Activated CD8-positive, alpha-beta memory T cell treated with anti-CD3 and anti-CD28 coated beads for 48 hours (primary cell): ENCODE measurements at places on chromosomes 2 and 18.

DNA sequence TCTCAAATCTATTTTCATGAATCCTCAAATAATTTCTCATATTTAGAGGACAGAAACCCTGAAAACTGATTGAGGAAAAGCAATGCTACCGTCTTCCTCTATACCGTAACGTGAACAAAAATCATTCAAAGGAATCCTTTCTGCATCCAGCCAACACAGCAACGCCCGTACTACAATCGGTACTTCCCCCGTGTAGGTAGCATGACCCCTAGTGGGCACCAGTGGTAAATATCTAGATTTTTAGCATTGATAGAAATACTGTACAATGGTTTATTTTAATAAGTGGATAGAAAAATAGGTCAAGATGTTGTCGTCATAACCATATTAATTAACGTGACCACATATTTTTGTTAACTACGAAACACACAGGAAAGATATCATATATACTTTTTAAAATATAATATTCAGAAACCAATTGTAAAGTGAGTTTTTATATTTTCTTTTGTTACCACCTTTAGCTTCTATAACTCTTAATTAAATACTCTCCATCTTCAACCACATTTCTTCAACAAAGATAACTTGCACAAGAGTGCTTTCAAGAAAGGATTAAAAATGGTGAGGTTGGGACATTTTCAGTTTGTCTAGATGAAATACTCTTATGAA is 194.1 kb downstream of the SS18 start:
- DNase-seq: no peak

- no peak for DNase-seq
These were observed 48.0 kb downstream of the ARHGAP15 start for GRCh38 chr2:143177096-143177786.

GRCh38 chr18:24600076-24600654 is 139.7 kb downstream of the HRH4 start:
- DNase-seq: no peak

GRCh38 chr2:218012284-218012683 is 9.5 kb upstream of the TNS1 start:
- no peak for DNase-seq

- no peak for DNase-seq
These were observed 73.1 kb downstream of the RTN4 start for GRCh38 chr2:54977149-54977548.

DNA sequence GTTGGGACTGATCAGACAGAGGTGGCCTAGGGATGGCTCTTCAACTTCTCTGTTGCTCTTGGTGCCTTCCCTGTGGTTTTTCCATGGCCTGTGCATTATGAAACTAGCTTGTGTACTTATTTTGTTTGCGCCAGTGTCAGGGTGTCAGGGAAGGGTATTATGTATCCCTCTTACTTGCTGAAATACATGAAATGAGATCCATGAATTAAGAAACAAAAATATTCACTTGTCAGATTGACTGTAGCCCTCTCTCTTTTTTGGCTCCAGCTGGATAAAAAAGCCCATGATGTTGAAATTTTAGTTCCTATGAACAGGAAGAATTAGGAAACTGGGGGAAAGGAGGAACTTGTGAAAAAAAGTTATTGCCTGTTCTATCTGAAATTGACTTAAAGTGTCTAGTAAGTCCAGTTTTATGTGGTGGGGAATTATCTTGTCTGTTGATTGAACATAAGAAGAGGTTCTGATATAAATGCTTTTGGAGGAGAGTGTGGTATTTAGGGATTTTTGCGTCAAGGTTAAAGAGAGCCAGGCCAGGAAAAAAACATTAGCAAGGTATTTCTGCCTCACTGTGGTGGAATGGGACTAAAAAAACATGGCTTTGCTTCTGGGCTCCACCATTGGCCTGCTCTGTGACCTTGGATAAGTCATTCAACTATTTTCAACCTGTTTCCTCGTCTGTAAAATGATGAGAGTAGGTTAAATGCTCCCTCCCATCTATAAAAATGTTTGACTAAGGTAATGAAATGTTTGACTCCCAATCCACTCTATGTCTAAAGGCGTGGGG is 12.0 kb downstream of the UGP2 start:
- DNase-seq: no peak

GRCh38 chr2:178246696-178247095 is 52.4 kb downstream of the OSBPL6 start:
- no peak for DNase-seq

GRCh38 chr2:149903626-149904025 is 316.1 kb upstream of the MMADHC start:
- no peak for DNase-seq

DNA sequence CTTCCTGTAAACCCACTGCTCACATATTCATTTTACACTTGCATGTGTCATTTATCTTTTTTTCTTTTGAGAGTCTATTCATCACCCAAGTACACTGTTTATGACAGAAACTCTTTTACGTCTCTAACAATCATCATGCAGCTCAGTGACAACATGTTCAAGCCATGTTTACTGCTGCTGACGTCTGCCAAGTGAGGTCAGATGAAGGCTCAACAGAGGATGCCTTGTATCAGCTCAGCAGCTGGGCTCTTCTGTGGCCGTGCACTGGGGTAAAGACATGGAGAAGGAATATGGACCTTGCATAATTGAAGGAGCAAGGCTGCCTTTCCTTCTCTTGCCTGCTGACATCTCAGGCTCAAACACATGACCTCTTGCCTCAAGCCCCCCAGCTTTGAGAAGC is 99.6 kb downstream of the ADD2 start:
- DNase-seq: no peak

DNA sequence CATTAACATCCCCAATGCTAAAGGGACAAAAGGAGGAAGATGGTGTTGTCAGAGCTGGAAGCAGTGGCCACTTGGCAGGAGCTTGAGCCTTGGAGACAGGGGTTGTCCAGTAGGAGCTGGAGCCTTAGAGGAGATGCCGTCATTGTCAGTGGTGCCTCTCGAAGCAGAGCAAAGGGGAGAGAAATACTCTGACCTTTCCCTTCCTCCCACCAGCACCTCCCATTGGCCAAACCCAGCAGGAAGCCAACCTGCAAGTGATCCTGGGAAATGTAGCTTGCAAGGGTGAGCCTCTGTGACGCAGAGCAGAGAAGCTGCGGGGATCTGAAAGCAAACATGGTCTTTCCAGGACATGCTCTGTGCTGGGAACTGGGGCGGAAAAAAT is 33.7 kb upstream of the MRPL19 start:
- DNase-seq: no peak

DNA sequence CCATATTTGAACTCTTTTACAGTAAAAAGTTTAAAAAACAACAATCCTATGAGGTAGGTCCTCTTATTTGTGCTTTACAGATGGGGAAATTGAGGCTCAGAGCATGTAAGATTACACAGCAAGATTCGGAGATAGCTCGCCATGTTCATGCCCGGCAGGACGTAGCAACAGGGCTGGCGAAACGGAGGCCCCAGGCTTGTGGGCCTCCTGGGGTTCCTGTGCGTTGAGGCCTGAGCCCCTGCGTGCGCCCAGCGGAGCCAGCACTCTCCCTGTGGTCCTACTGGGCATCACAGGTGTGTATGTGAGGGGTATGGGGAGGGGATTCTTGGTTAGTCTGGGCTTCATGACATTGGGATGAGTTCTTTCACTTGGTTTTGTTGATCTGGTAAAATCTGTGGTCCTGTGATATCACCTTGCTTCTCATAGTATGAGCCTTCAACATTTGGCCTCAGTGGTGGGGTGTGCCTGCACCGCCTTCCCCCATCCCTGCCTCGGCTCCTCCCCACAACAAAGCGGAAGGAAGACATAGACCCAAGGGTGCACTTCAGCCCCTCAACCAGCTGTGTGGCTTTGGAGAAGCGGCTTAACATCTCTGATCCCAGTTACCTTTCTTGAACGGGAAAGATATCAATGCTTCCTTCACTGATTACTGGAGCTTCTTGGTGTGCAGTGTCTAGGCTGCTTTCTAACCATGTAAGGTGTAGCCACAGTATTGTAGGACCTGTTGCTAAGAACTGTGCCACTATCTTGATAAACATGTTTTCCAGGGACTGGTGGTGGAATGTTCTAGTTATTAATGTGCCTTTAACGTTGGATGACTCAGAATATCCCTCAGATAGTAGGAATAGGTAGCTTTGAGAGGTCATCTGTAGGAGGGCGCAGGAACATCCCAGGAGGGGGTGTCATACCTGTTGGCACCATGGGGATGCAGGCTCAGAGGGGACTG is 37.2 kb downstream of the HPCAL1 start:
- DNase-seq: no peak

- no peak for DNase-seq
These were observed 103.2 kb downstream of the KLHL14 start for GRCh38 chr18:32669549-32670165.

DNA sequence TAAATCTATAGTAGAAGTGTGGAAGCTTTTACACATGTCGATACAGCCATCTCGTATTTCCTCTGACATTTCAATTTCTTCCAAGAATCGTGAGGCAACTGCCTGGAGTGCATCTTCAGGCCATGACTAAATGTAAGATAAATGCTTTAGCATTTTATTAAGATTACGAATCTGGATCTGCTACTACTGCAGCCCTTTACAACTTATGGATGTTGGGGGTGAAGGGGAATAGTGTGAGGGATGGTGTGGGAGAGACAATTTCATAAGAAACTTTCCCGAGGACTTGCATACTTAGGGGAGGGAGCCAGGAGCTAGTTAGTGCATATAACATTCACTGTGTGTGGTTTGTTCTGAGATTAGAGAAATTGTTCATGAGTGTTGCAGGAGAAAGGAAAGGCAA is 204.8 kb downstream of the SLC39A10 start:
- no peak for DNase-seq

DNA sequence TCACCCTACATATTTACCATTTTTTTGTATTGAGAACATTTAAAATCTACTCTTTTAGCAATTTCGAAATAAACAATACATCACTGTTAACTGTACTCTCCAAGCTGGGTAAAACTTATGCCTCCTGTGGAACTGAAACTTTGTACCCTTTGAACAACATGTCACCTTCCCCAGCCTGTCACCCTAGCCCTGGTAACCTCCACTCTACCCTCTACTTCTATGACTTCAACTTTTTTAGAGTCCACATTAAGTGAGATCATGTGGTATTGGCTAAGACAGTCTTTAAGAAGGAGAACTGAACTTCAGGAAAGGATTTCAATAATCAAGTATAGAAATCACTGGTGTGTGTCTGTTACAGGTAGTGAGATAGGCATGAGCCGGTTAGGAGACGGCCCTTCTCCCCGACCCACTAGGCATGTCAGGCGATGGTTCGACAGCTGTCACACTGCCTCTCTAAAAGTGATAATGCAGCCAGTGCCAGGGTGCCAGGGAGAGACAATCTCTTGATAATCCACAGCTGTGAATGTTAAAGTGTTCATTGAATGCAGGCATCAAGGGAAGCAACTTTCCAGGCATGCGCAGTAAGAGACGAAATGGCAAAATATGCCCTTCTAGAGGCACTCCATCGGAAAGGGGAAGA is 74.6 kb upstream of the RNF152 start:
- DNase-seq: no peak

- no peak for DNase-seq
These were observed 963.4 kb upstream of the NRXN1 start for GRCh38 chr2:51995293-51995692.

DNA sequence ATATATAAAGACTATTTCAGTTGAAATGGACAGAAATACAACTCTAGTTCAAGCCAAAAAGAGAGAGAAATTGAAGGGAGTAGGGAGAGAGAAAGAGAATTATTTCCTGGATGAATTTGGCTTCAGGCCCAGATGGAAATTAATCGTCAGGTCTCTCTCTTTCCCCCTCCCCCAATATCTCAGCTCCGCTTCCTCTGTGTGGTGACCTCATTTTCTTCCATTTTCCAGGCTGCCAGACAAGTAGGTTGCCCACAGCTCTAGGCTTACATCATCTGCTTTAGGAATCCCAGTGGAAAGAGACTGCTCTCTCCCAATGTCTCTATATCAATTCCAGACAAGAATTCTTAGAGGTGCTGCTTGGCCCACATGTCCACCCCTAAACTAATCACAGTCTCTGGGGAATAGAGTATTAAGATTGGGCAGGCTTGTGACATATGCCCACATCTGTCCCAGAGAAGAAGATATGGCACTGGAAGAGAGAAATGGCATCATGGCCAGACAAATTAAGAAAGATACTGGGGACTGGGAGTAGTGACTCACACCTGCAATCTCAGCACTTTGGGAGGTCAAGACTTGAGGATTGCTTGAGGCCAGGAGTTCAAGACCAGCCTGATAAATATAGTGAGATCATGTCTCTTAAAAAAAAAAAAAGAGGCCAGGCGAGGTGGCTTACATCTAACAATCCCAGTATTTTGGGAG is 37.2 kb upstream of the CFAP36 start:
- DNase-seq: no peak

- DNase-seq: no peak
These were observed 29.9 kb downstream of the TPGS2 start for GRCh38 chr18:36798738-36799473.

DNA sequence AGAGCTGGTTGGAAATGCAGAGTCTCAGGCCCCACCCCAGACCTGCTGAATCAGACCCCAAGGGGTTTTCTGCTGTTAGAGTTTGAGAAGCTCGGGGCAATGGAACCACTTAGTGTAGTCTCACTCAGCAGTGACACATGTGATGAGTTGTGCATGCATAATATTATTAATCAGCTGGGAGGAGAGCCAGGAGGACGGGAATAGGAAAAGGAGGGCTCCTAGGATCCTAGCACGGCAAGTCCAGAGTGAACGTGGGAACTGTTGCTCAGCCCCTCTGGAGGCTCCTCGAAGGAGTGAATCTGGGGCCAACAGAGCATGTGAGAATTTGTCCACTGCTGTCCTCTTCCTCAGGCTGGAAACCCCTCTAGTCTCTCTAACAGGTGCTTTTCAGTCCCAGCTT is 87.1 kb downstream of the HS1BP3 start:
- no peak for DNase-seq

GRCh38 chr2:239550357-239550756 is 149.5 kb upstream of the HDAC4 start:
- DNase-seq: no peak

- DNase-seq: no peak
These were observed 20.6 kb downstream of the EFR3B start for GRCh38 chr2:25062511-25062917.

GRCh38 chr18:63149302-63149587 is 170.3 kb downstream of the BCL2 start:
- DNase-seq: no peak

DNA sequence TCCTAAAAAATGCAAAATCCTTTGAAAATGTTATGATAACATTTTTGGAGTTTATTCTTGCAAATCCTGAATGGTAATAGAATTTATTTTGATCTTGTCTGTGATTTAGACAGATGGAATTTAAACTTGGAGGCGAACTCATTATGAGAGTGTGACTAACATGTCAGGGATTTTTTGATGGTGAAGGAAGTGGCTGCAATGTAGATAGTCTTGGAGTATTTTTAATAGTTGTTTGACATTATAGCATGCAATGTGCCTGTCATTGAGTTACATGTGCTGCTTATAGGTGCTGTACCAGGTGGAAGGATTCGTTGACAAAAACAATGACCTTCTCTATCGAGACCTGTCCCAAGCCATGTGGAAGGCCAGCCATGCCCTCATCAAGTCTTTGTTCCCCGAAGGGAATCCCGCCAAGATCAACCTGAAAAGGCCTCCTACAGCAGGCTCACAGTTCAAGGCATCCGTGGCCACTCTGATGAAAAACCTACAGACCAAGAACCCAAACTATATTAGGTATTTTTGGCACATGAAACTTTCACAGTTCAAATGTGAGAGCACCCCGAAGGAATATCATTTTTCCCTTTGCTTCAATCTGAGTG is 141.8 kb downstream of the MYO1B start:
- DNase-seq: no peak
